T follicular helper cell (primary cell): ENCODE measurements at places on chromosomes 2 and 18.

- DNase-seq = no peak
These were observed 156.9 kb upstream of the ITGA6 start for GRCh38 chr2:172270278-172271079.

DNA sequence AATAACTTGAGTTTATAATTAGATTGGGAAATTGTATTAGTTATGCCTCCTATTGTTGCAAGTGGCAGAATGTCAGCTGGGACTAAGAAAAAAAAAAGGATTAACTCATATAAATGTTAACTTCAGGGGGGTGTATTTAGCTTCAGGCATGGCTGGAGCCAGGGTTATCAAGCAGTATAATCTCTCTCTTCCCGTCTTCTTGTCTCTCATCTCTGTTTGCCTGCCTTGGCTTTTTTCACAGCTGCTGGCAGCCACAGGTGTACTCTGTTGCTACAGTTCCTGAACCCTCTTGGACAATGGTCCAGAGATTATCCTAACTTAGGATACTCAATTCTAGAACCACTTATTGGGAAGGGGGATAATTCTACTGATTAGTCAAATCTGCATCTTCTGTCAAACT, 370.7 kb upstream of the MEX3C start:
- no peak for DNase-seq

- no peak for DNase-seq
These were observed 76.3 kb downstream of the ACTR3 start for GRCh38 chr2:113966171-113966570.

DNA sequence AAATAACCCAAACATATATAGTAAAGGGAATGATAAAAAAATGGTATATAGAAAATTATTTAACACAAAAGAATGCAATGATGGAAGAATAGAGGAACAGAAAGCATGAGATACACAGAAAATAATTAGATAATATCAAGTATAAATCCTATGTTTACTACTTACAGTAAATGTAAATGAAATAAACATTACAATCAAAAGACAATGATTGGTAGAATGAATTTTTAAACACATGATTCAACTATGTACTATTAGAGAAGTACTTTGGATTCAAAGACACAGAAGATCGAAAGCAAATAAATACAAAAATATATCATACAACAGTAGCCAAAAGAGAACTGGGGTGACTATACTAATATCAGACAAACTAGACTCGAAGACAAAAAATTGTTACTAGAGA, 97.6 kb upstream of the PARD3B start:
- DNase-seq = no peak

DNA sequence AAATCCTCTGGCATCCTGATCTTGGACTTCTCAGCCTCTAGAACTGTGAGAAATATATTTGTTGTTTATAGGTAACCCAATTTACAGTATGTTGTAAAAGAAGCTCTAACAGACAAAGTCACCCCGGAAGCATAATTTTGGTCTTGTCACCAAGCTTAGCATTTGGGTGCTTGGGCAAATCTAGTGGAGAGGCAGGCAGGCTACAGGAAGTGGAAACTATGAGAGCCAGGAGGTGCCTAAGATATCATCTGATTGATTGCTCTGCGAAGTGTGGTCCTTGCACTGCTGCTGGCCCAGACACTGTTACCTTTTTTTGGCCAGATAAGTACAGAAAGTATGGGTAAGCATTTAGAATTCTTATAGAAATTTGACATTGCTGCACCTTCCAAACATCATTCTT, 102.9 kb downstream of the CDC42EP3 start:
- no peak for DNase-seq

GRCh38 chr2:95390272-95390880, 12.1 kb upstream of the FAHD2A start:
- DNase-seq = no peak

DNA sequence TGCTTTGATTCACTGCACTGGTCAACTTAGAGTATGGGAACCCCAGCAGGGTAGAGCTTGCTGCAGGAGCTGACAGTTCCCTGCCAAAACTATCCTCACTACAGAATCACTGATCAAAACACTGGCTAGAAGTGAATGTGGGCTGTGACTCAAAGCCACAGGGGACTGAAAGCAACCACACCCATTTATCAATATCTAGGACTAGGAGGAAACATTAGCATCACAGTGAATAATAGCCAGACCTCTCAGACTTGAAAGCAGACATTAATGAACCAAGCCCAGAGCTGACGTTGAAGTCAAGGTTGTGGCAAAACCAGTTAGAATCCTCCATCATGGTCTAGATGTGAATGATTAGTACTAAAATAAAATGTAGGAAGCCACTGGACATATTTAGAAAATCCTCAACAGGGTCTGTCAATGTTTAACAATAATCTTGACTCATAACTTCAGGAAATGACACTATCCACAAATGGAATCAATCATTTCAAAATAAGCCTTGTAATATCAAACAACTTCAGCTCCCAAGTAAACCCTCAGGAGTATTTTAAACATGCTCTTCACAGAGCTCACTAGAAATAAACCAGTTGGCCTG, 131.4 kb downstream of the CDH20 start:
- no peak for DNase-seq

DNA sequence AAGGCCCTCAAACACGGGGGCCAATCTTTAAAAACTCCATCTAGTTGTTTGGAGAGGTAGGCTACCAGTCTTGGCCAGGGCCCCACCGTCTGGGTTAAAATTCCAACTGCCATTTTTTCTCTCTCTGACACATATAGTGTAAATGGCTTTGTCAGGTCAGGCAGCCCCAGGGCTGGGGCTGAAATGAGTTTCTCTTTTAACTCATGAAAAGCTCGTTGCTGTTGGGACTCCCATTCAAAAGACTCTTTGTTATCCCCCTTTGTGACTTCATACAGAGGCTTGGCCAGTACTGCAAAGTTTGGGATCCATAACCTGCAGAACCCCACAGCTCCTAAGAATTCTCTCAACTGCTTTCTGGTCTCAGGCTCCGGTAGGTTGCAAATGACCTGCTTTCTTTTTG, 99.4 kb upstream of the SLC1A4 start:
- no peak for DNase-seq

GRCh38 chr2:206112846-206113547, 27.0 kb upstream of the INO80D start:
- no peak for DNase-seq

- DNase-seq = no peak
These were observed 307.8 kb downstream of the CYP26B1 start for GRCh38 chr2:71839826-71840225.

GRCh38 chr18:22349966-22350365, 67.7 kb downstream of the CTAGE1 start:
- DNase-seq = no peak

DNA sequence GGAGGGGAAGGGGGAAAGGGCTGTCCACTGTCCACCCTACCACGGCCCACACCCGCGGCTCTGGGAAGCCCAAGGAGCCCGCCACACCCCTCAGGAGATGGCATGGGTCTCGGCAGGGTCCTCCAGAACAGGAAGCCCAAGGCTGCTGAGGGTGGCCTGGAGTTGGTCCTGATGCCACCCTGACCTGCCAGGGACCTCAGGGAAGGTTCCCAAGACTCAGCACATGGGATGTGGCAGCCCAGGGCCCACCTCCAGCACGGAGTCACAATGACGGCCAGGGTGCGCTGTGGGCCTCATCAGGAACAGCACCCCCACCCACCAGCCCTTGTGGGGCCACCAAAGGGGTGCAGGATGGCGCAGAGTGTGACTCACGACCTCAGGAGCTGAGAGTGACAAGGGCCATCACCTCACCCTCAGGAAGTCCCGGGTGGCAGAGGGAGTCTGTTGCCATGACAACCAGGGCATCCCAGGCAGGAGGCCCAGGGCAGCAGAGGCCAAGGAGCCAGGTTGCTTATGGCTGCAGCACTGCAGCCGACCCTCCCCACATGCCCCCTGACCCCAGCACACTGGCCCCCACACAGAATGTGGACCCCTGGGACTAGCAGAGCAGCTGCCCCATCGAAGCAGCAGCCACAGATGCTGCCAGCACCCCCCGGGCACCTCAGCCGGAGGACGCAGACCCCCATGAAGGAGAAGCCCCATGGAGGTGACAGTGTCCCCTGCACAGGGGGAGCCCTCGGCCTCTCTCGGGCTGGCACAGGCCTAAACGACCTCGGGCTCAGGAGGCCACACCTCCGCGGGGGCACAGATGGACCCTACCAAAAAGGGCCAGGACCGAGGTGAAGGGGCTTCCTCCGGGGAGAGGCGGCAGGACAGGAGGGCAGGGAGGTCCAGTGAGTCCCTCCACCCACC, 34.3 kb downstream of the KIF1A start:
- no peak for DNase-seq

DNA sequence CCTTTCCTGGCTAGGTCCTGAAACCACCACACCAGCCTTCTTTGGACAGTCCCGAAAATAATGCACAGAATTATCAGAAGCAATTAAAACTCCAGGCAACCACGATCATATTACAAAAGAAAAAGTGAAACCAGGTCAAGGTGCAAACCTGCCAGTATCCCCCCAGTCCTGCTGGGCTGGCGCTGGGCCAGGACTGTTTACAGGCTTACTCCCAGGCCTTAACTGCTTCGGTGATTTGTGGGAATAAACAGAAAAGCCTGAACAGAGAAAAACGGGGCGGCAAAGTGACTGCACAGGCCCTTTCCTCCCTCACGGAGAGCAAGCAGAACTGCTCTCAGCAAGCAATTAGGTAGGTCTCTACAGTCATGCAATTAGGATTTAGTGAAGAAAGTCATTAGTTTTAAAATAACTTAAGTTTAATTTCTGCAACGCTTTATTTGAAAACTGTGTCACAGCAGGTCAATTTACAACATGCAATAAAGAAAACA, 1.3 kb downstream of the HDAC4 start:
- DNase-seq = no peak

DNA sequence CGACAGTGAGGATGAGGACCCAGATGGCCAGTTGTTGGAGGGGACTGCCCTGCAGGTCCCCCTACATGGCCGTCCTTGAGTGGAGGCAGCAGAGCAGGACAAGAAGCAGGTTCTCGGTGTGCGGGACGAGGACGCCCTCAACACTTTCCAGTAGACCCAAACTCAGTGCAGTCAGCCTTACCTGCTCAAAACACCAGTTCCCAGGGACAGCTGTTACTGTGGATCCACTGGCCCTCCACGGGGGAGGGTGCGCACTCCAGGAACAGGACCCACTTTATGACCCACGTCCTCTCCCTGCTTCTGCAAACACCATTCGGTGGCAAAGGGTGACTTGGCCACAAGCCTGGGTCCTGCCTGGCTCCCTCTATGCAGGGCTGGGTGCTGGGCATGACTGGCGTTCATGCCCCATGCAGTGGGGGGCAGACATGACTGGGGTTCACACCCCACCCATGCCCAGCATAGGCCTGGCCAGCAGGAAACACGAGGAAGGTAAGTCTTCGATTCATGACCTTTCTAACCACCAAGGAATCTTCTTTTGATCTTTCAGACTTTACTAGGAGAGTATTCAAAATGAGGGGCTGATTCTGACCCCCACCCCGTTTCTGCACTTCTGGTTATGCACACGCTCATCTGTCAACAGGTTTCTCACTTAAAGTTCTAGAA, 233.7 kb downstream of the HDAC4 start:
- no peak for DNase-seq

DNA sequence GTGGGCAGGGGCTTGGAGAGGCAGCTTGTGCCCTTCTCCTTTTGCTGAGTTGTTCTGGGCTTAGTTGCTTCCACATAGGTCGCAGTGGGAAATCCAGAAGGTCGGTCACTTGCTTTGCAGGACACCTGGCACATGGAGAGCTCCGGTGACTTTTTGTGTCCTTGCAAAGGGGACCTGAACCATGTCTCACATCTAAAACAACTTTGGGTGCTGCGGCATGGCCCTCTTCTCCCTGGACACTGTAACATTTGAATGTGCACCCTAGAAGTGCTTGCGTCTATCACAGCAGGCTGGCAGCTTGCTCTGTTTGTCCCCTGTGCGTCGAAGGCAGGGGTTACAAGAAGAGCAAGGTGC, 189.9 kb upstream of the TWIST2 start:
- DNase-seq = no peak

DNA sequence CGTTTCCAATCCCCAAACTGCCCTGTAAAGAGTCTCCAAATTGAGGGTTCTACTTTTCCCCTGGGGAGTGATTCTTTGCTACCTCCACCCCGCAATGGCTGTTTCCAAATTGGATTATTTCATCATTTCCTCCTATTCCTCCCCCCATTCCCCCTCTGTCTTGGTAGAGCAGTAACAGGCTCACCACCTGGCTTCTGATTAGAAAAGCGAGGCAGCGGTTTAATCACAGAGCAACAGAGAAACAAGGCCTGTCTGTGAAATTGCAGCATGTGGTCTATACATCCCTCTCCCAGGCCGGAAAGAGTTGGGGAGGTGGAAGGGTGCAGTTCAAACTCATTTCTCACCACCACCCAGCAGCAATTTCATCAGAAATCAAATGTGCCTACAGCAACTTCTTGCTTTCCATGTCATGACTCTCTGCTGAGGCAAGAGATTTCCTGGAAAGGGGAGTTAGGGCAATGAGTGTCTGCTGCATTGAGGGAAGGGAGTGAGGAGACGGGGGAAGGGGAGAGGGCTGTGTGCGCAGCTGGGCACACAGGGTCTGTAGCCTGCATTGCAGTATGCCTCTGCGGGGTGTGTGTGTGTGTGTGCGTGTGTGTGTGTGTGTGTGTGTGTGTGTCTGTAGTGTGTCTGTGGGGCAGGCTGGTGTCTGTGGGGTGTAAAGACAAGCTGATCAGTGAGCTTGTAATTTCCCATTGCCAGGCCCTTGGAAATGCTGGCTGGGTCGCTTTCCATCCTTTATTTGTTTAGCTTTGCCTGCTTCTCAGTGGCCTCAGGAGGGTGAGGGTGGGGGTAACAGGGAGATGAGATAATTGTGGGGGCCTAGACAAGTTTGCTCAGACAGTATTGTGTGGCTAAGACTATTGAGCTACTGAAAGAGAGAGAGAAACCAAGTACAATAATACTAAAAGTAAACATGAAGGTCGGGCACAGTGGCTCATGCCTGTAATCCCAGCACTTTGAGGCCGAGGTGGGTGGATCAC, 13.5 kb upstream of the IGFBP2 start:
- no peak for DNase-seq

GRCh38 chr2:12755384-12755783, 38.6 kb downstream of the TRIB2 start:
- no peak for DNase-seq

- no peak for DNase-seq
These were observed 1014.2 kb upstream of the CELF4 start for GRCh38 chr18:38579764-38580163.

- no peak for DNase-seq
These were observed 319 bp downstream of the ZSCAN30 start for GRCh38 chr18:35289727-35290093.

DNA sequence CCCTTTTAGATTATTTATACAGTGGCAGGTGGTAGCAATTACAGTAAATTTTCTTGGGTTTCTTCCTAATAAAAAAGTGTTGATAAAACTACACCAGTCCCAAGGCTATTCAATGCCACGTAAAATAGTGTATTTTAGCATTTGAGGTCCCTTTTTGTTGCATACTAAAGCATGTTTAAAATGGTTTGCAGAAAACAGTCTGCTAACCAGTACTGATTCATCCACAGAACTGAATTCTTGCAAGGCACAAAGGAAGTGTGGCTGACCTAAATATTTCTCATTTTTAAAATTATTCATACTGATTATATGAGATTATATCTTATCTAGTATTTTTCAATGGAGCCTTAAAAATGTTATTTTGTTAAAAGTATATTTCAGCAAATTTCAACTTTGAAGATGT, 98.1 kb downstream of the SMAD2 start:
- no peak for DNase-seq
